Upper lobe of left lung (tissue), 6 donors: ENCODE measurements at places on chromosomes 5 and 9. TPM values are rescaled to one million over a fixed set of nuclear protein-coding genes. Genes with fewer than 3 reads are reported as not detected.
A peak's percentile ranks its signal among the peaks of the same experiment; 100 is the strongest.

DNA sequence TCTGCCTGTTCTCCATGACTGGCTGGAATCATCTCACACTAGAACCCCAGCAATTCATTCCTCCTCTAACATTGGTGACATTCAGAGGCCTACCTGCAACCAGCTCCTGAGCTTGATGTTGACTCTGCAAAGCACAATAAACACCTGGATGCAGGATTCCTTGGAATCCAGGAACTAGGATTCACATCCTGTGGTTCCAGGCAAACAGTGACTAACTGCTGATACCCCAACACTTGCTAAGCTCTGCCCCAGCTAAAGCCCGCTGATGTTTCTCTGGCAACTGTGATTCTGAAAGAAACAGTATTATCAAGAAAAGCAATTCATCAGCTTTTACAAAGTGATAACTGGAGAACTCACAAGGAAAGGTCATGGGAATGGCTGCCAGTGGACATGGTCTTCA lies 29.2 kb downstream of the SUSD1 start:
- no peaks in the 10 kb centered on the region for H3K27me3 ChIP-seq
- no peak for DNase-seq
- H3K27ac ChIP-seq: no peak overlapping the region
- no peak overlapping the region for H3K4me3 ChIP-seq
- no peaks in the 10 kb centered on the region for H3K4me1 ChIP-seq

DNA sequence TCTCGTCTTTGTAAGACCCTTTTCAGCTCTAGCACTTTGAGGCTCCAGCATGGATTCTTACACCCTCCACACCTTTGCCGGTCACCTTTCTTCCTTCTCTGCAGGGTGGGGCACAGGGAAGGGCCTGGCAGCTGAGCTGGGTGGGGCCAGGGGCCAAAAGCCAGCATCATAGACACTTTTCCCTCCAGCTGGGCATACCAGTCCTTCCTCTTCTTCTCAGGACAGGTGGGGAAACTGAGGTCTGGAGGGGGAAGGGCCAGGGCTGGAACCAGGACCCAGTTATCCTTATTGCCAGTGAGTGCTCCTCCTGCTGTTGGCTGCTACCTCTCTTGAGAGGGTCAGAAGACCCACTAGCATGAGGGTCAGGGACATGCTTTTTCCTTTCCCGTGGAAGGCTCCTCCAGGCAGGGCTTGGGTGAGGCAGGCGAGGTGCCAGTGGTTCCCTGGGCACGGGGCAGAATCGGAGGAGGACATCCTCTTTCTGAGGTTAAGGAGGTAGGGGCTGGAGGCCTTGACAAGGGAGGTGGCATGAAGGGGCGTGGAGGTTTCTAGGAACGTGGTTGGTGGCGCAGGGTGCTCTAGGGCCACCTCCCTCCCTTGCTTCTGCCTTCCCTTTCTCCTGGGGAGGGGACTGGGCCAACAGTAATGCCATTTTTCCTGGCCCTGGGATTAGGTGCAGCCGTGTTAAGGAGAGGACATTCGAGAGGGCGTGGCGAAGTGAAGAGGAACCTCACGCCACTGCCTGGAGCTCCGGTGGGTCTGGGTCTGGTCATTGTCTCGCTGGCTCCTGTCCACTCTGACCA lies at the start of gene NDST1:
Gene NDST1 (plus strand): TSS at position 658 of the 803 bp plus-strand sequence. CDS start 13,124 bp downstream, outside the sequence.
- H3K36me3 ChIP-seq: no peaks in the 10 kb centered on the region
- H3K4me1 ChIP-seq: peaks cover 99% of the 10 kb centered on the region
- peak; percentile 81 for DNase-seq

DNA sequence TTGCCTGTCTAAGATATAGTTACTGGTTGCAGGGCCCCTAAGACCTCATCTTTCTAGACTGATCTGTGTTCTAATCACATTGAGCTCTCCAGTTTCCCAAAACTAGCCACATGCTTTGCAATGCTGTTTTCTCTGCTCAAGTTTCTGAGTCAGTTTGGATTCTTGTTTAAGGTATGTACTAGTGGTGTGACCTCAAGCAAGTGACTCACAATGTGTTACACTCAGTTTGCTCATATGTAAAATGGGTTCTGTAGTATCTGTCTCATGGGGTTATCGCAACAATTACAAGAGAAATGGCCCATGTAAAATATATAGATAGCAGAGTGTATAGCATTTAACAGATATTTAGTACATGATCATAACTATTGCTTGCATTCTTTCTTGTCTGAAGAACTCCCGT lies 153.1 kb upstream of the ELL2 start:
- H3K27ac ChIP-seq: no peak overlapping the region
- no peak for DNase-seq
- no peaks in the 10 kb centered on the region for H3K36me3 ChIP-seq
- no peaks in the 10 kb centered on the region for H3K27me3 ChIP-seq
- H3K4me1 ChIP-seq: no peaks in the 10 kb centered on the region

GRCh38 chr9:131423171-131423581 lies 29.3 kb downstream of the PRRC2B start:
- no peaks in the 10 kb centered on the region for H3K27me3 ChIP-seq
- no peaks in the 10 kb centered on the region for H3K36me3 ChIP-seq

GRCh38 chr5:102759289-102759688 lies 4.2 kb downstream of the PAM start:
- H3K4me1 ChIP-seq: peaks cover 39% of the 10 kb centered on the region
- DNase-seq: no peak

- no peak overlapping the region for H3K27ac ChIP-seq
- peaks cover 61% of the 10 kb centered on the region for H3K4me1 ChIP-seq
- no peaks in the 10 kb centered on the region for H3K36me3 ChIP-seq
- no peaks in the 10 kb centered on the region for H3K27me3 ChIP-seq
- H3K4me3 ChIP-seq: no peak overlapping the region
- DNase-seq: no peak
These were observed 49.3 kb downstream of the SHB start for GRCh38 chr9:38019731-38020130.

APBA1 gene
- total RNA-seq: 2.1 TPM

GRCh38 chr9:19643875-19644274 lies 145.0 kb downstream of the SLC24A2 start:
- DNase-seq: no peak
- no peak overlapping the region for H3K4me3 ChIP-seq
- H3K27me3 ChIP-seq: no peaks in the 10 kb centered on the region
- no peak overlapping the region for H3K27ac ChIP-seq
- H3K4me1 ChIP-seq: no peaks in the 10 kb centered on the region

DNA sequence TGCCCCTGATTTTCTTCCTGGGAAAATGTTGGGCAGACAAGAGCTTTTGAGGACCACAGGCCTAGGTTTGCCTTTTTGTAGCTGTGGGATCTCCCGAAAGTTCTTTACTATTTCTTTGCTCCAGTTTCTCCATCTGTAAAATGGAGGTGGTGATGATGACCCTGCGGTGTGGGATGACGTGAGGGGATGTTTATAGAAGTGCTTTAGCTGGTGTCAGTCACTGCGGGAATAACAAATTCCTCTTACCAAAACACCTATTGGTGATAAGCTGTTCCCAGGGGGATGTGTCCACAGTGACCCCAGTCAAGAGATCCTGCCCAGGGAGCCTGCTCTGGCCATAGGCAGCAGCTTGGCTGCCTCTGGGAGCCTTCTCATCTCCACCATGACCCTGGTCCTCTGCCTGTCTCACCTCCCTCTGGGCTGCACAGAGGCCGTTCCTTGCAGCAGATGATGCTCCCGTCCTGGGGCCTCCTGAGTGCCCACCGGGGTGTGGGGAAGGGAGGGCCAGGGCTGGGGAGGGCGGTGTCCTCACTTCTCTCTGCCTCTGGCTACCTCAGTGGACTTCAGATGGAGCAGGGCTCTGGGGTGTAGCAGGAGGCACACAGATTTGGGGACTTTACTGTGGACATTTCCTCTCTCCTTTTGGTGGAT lies 77.2 kb downstream of the COL15A1 start:
- no peak overlapping the region for H3K27ac ChIP-seq
- DNase-seq: no peak
- no peaks in the 10 kb centered on the region for H3K27me3 ChIP-seq

DPYSL3 gene
- 37.3 TPM for total RNA-seq

DNA sequence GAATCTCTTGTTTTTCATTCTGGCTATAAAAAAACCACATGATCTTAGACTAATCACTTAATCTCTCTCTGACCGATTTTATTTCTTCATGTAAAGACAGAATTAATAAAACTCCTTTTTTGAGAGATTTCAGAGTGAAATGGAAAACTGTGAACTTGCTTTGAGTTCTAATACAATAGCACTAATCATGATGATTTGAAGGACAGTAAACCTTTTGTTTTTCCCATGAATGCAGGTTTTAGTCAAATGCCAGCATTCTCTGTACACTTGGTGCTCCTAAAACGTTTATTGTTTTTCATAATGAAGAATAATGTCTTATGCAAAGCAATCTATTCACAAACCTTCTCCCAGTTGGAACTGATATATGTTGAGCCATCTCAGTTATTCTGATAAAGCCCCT lies 86.8 kb downstream of the SLC24A2 start:
- H3K4me3 ChIP-seq: no peak overlapping the region
- no peaks in the 10 kb centered on the region for H3K4me1 ChIP-seq
- no peaks in the 10 kb centered on the region for H3K27me3 ChIP-seq
- no peak overlapping the region for H3K27ac ChIP-seq

GRCh38 chr5:86837610-86838009 lies 219.9 kb downstream of the COX7C start:
- H3K36me3 ChIP-seq: no peaks in the 10 kb centered on the region
- no peaks in the 10 kb centered on the region for H3K27me3 ChIP-seq
- H3K4me1 ChIP-seq: no peaks in the 10 kb centered on the region
- no peak for DNase-seq

- H3K36me3 ChIP-seq: no peaks in the 10 kb centered on the region
- DNase-seq: no peak
- peak overlapping the region; percentile 81 for H3K27ac ChIP-seq
- no peaks in the 10 kb centered on the region for H3K27me3 ChIP-seq
- H3K4me3 ChIP-seq: no peak overlapping the region
These were observed 698 bp upstream of the LCN2 start for GRCh38 chr9:128148509-128149000.

- no peaks in the 10 kb centered on the region for H3K4me1 ChIP-seq
- H3K27me3 ChIP-seq: no peaks in the 10 kb centered on the region
- no peaks in the 10 kb centered on the region for H3K36me3 ChIP-seq
- H3K27ac ChIP-seq: no peak overlapping the region
- H3K4me3 ChIP-seq: no peak overlapping the region
- DNase-seq: no peak
These were observed 456.1 kb downstream of the PSAT1 start for GRCh38 chr9:78753039-78753438.

PCDHB13 gene
- 3.1 TPM for total RNA-seq

SPINK4 gene
- total RNA-seq: not detected

DNA sequence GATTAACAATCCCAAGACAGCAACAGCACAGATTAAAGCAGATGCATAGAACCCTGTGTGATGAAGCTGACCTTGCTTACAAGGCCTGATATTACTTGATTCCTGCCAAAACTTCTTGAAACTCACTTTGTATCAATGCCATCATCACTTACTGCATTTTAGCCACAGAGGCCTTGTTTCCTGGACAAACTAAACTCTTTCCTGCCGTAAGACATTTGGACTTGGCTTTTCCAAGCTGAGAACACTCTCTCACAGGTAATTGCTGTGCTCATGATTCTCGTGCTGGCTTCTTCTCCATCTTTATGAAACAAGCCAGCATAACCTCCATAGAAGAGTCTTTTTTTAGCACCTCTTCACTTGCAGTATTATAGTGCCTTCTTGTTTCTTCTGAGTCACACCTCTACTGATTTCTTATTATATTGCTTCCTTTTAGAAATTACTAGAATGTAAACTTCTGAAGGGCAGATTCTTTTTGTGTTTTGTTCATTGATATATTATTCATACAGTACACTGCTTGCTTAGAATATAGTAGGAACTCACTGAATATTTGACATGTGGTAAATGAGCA lies 456.5 kb upstream of the ZNF608 start:
- no peaks in the 10 kb centered on the region for H3K4me1 ChIP-seq
- H3K27me3 ChIP-seq: no peaks in the 10 kb centered on the region
- DNase-seq: no peak
- H3K36me3 ChIP-seq: no peaks in the 10 kb centered on the region

GRCh38 chr5:141734501-141735229 lies 52.6 kb upstream of the ARAP3 start:
- no peak overlapping the region for H3K27ac ChIP-seq
- no peak overlapping the region for H3K4me3 ChIP-seq
- no peaks in the 10 kb centered on the region for H3K36me3 ChIP-seq
- no peak for DNase-seq
- no peaks in the 10 kb centered on the region for H3K27me3 ChIP-seq
- no peaks in the 10 kb centered on the region for H3K4me1 ChIP-seq

DNA sequence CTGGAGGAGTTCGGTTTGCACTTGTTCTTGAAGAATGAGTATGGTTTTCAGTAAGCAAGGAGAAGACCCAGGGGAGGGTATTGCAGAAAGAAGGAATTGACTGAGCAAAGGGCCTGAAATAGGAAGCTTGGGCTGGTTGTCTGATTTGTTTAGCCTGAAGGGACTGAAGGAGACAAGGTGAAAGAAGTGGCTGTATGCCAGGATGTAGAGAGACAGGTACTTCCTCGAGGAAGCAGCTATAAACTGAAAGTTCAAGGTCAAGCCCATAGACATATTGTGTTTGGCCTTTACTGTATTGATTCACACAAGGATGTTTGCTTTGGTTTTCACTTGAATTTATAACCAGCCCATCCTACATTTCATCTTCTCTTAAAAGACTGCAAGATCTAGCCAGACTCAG lies 183.1 kb downstream of the PALM2AKAP2 start:
- DNase-seq: no peak
- peaks cover 18% of the 10 kb centered on the region for H3K4me1 ChIP-seq
- no peaks in the 10 kb centered on the region for H3K27me3 ChIP-seq
- H3K36me3 ChIP-seq: no peaks in the 10 kb centered on the region
